ENCODE measurements at places on chromosomes 3 and 15.

- no peak for DNase-seq
These were observed 36.4 kb upstream of the BNC1 start for GRCh38 chr15:83320844-83321243.

- no peak for DNase-seq
These were observed 27.5 kb upstream of the DRD3 start for GRCh38 chr3:114206342-114206741.

GRCh38 chr3:134619884-134620445, 30.9 kb downstream of the KY start:
- no peak for DNase-seq

DNA sequence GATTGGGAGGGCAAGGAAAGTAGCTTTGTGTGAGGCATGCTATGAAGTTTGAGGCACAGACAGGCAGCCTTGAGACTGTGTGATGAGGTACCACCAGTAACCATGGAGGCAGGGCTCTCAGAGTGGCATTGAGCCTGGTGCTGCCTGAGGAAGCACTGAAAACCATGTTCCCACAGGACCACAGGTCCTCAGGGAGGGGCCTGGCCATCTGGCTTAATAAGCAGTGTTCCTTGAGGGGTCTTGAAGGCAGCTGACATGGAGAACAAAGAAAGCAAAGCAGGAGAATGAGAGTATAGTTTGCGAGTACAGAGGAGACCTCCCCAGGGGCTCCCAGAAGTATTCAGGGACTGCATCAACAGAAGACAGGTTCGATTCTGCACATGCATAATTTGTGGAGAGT, 346.6 kb downstream of the EPHB1 start:
- no peak for DNase-seq

DNA sequence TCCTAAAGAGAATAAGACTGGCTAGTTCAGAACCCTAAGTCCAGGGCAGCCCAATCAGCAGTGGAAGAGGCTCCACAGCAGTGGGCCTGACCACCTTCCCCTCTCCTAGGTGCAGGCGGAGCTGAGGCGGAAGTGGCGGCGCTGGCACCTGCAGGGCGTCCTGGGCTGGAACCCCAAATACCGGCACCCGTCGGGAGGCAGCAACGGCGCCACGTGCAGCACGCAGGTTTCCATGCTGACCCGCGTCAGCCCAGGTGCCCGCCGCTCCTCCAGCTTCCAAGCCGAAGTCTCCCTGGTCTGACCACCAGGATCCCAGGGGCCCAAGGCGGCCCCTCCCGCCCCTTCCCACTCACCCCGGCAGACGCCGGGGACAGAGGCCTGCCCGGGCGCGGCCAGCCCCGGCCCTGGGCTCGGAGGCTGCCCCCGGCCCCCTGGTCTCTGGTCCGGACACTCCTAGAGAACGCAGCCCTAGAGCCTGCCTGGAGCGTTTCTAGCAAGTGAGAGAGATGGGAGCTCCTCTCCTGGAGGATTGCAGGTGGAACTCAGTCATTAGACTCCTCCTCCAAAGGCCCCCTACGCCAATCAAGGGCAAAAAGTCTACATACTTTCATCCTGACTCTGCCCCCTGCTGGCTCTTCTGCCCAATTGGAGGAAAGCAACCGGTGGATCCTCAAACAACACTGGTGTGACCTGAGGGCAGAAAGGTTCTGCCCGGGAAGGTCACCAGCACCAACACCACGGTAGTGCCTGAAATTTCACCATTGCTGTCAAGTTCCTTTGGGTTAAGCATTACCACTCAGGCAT, 33.7 kb downstream of the VIPR1 start:
- DNase-seq = peak; percentile 15

- no peak for DNase-seq
These were observed 340.8 kb downstream of the TIGIT start for GRCh38 chr3:114634635-114635034.

DNA sequence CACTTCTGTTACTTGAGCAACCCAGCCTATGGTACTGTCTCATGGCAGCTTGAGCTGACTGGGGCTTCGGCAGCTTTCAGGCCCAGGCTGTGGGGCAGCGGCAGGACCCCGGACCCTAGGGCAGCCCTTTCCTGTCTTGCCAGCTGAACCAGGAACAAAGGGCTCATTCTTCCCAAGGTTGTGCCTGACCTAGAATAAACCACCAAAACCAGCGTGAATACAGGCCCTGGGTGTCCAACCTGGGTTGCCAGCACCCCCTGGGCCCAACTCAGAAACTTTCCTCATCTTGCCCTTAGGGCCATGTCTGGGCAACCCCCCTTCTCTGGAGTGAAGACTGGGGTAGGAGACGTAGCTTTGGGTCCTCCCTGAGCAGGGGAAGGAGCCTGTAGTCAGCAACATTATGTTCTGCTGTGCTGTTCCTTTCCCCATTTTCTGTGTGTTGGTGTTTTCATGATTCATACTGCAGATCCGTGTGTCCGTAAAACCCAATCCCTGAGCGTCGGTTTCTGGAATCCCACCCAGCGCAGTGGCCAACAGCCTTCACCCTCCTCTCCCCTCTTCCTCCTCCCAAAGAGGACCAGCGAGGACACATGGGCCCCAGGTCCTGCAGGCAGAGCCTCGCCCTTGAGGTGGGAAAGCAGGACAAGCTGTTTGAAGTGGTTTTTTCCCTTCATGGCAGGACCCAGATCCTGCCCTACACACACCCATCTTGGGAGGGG, 33.5 kb downstream of the TKT start:
- DNase-seq = no peak

- DNase-seq = no peak
These were observed 84.5 kb downstream of the ASB7 start for GRCh38 chr15:100686725-100687473.

GRCh38 chr15:83830381-83830780, 176.5 kb downstream of the ADAMTSL3 start:
- no peak for DNase-seq

Data from activated T-helper 1 cell treated with Interleukin-2 at 50 U/mL for 16 hours (primary cell).